ENCODE measurements at places on chromosomes 12 and 14.

DNA sequence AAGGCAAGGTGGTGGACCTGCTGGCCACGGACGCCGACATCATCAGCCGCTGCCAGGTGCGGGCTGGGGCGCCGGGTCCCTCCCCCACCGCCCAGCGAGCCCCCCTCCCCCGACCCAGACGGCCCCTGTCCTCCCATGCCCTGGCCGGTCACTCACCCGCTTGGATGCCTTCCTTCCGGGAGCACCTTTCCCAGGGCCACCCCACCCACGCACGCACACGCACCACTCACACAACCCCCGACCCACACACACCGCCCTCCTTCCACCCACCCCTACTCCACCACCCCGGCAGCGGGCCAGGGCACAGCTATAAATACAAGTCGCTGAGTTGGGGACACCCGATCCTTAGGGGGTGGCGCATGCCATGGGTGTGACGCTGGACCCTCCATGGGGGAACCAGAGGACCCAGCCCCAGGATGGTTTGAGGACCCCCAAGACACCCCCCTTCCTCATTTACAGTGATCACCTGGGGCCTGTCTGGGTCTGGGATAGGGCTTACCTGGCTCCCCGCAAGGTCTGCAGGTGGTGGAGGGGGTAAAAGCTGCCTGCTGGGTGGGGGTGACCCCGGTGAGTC lies 465 bp downstream of the ADSS1 start:
- no peak for DNase-seq

- DNase-seq = no peak
Observed at GRCh38 chr12:66239295-66239694, 50.3 kb downstream of the IRAK3 start.

DNA sequence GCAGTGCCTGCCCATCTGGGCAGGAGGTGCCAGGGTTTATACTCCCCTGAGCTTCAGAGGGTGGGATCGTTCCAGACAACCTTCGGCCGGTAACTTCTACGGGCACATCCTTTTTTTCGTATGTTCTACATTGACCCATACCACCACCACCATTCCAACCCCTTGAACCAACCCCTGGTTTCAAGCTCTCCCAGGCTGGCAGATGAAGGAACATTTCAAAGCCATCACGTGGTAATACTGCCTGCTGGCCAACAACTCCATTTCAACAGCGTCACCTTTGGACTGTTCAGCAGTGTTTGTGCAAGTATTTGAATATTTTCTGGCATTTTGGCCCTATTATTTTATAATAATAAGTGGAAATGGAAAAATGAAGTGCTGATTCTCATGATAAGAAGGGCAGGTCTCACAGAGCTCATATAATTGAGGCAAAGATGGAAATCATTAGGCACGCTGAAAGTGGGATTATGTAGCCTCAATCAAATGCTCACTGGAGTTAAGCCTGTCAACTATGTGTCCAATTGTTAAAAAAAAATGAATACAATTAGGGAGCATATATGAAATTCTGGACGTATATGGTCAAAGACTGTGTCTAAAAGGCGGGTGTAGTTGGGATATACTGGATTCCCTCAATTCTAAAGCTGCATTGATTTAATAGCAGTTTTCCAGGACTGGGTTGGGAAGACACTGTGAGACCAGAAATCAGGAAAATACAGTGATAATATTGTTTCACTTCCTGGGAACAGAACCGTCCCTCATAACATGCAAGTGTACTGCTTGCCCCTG lies 162.1 kb downstream of the ZFP36L1 start:
- DNase-seq = no peak

- DNase-seq = peak; percentile 0
Observed at GRCh38 chr12:51217133-51217967, 512 bp downstream of the POU6F1 start.

- no peak for DNase-seq
Observed at GRCh38 chr12:20625531-20625930, 69.6 kb upstream of the SLCO1C1 start.

DNA sequence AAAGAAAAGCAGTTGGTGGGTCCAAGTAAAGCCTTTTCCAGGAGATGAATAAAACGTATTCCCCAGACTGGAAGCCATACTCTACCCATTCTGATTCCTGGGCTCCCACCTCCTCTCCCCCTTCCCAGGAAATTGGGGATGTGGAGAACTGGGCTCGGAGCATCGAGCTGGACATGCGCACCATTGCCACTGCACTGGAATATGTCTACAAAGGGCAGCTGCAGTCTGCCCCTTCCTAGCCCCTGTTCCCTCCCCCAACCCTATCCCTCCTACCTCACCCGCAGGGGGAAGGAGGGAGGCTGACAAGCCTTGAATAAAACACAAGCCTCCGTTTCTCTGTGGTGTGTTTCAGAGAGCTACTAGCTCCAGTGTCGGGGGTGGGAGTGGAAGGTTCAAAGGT lies 822 bp upstream of the RDH5 start:
- DNase-seq = no peak

DNA sequence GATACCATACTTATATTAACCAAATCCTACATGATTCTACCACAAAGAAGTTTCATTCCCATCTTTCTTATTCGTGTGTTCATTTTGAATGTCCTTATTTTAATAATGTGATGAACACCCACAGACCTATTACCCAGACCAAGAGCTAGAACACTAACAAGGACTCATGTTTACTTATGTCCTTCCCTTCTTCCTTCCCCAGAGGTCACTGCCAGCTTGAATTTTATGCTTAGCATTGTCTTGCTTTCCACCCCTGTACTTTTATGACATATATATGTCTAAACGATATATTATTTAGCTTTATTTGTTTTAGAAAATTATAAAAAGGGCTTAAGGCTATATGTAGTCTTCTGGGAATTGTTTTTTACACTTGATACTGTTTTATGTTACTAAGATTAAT lies 238.6 kb downstream of the LRIG3 start:
- no peak for DNase-seq

GRCh38 chr12:62800707-62801400 lies 134.1 kb downstream of the PPM1H start:
- DNase-seq = no peak

DNA sequence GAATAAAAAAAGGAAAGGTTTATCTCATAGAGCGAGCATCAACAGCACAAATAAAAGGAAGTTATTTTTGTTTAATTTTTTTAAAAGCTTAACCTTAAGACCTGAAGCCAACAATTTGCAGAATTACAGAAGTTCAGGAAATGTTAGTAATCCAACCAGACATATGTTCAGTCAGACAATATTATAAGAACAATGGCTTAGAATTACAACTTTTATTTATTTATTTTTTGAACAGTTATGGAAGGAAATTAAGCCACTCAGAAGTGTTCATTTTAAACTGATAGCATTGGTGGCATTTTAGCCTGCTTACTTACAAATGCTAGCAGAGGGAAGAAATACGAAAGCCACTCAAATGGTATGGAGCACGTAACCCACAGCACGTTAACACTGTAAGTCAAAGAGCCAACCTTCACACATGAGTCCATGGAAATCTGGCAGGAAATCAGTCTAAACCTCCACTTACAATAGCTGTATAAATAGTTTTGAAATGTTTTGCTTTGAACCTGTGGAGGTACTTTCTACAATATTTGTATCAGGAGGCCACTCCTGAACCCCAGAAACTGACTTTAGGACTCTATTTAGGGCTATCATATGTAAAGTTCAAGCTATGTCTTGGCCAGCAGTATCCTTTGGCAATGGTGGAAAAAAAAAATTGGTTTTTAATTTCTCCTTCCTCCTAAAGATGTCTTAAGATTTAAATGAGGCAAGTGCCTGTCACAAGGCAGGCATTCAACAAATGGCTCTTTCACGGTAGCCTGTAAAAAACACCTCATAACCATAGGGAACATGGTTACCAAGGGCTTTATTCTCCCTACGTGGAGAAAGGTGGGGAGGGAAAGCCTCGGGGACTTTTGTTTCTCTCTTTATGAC lies 102.3 kb downstream of the ITPR2 start:
- DNase-seq = no peak

DNA sequence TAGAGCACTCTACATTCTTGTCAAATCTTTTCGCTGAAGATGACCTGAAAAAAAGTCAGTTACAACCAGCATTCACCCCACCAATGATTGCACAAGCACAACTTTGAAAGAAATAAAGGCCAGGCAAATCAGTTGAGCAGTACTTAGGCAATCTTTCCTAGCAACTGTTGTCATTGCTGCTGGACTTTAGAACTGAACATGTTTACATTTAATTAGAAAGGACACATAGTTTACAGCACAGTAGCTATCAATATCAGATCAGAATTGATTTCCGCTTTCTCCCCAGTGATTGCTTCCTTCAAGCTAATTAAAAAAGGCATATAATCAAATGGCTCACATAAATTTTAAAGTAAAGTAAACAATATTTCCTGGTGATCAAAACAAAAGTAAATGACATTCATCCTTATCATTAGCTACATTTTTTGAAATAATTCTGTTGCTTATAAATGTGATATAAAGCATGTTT lies 128.4 kb downstream of the FOXA1 start:
- no peak for DNase-seq

- no peak for DNase-seq
Observed at GRCh38 chr12:52795694-52796428, at the start of gene KRT3. KRT3 (minus strand) TSS chr12:52796117; CDS start chr12:52796042, 75 bp downstream.

DNA sequence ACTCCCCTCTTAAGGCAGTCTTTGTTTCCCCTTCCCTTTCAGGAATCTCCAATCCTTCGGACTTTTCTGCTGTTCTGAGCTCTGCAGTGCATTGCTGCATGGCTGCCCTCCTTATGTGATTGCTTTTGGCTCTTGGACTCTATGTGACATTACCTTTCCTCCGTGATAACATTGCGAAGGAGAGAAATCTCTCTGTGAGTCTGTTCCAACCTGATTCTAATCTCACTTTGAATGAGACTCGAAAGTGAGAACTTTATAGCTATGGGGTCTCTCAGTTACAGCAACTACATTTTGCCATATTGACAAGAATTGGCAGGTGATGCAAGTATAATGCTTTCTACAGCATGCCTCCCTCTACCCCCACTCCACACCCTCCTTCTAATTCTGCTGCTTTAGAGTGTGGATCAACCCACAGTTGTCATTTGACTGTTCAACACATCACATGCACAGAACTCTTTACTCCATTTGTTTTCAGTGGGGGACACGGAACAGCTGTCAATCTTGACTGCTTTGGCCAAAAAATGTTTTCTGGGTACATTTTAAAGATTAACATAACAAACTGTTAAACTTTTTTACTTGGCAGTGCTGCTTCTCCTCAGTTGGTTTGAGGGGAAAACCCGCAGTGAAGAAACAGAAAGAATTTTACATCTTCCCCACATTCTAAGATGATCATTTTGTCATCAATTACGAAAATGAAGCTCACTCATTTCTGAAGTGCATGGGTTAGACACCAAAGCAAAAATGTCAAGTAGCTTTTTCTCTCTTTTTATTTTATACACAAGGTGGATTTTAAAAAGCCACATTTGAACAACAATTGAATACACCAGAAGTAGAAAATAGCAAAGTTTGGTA lies 125.5 kb upstream of the RMST start:
- DNase-seq = no peak

DNA sequence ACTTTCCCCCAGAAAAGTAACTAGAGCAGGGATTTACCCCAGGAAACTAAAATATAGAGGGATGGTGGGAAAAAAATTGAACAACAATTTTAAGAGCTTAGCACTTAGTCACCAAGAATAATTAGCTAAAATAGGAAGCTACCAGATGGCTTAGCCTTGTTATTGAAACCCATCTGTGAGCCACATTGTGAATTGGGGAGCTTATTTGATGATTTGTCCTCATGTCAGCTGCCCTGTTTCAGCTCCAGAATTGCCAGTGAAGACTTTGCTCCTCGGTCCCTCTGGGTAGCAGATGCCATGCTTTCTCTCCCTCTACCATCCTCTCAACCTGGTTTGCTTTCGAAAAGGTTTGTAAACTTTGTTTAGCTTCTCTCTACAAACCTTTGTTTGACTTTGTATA lies 67.7 kb upstream of the PTHLH start:
- DNase-seq = no peak

- DNase-seq = no peak
Observed at GRCh38 chr12:76010732-76011458, 20.7 kb downstream of the PHLDA1 start.

DNA sequence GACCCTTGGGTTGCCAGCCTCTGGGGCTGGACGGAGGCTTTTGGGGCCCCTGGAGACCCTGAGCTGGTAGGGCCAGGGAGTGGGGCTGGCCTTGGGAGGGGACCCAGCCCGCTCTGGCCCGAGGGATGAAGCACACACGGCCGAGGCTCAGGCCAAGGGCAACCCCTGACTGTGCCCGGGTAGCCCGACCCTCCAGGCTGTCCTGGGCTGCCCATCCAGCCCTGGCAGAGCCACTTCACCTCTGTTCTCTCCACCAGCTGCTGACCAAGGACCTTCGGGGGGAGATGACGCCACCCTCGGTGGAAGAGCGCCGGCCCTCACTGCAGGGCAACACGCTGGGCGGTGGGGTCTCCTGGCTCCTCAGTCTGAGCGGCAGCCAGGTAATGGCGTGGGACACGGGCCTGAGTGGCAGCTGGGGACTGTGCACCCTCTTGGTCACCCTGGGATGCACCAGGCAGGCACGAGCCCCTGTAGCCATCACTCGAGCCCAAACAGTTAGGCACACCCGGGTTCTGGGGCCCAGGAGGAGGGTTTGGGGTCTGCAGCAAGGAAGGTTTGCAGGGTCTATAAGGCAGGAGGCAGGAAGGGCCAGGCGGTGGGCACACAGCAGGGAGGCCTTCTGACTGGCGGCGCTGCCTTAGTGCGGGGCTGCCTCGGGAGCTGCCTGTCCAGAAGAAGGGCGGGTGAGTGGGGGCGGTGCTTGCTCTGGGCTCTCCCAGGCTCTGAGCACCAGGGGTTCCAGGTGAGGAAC lies 19.7 kb downstream of the ASPG start:
- no peak for DNase-seq

DNA sequence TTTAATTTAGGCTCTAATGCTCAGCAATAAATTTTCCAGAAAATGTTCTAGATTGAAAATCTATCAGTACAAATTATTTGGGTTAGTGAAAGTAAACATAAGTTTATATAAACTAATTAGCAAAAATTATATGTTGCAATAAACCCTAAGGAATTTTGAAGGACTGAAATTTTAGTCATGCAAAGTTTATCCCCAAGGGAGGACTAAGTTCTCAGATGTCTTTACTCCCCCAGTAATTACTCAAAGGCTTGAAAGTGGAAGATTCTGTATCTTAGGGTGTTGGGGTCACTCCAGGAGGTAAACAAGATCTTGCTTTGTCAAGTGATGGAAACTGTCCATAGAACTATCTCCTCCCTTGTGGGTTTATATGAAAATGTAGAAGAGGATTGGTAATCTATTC lies 183.7 kb downstream of the AKAP6 start:
- DNase-seq = no peak

- DNase-seq = no peak
Observed at GRCh38 chr12:94812345-94812744, 162.0 kb upstream of the TMCC3 start.

DNA sequence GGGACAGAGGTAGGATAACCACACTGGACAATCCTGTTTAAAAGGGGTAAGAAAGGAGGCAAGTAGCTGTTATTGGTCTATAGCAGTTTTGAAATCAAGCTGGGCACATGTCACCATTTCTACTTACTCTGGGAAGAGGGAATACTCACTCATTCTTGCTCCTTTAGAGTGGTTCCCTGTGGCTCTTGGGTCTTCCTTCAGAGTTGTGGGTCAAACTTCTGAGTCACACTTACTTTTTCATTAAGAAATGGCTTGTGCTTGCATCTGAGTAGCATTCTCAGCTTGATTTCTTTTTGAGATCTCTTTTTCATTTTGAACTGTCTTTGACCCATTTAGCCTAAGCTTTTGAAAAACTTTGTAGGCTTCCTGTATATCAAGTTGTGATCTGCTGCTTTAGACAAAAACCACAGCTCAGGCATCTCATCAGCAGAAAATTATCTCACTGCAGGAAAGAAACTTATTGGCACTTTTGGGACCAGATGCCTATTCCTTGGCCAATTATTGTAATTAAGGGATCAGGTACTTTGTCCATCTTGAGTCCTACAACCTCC lies 122.2 kb downstream of the AEBP2 start:
- DNase-seq = no peak

Measured in SHP77 (cell line).